Activated CD8-positive, alpha-beta memory T cell treated with anti-CD3 and anti-CD28 coated beads for 1 hour (primary cell): ENCODE measurements at places on chromosomes 5 and 9.

DNA sequence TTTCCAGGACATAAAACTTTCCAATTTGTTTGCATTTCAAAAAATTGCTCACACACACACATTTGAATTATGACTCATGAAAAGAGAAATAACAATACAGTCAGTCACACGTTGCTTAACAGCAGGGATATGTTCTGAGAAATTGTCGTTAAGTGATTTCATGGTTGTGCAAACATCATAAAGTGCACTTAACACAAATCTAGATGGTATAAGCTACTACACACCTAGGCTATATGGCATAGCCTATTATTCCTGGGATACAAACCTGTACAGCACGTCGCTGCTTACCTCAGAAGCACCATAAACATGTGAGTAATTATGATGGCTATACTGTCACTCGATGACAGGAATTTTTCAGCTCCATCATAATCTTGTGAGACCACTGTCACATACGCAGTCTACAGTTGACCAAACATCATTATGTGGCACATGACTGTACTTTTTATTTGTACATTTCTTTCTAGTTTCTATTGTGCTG lies 378.2 kb downstream of the ACTL7B start:
- no peak for DNase-seq

DNA sequence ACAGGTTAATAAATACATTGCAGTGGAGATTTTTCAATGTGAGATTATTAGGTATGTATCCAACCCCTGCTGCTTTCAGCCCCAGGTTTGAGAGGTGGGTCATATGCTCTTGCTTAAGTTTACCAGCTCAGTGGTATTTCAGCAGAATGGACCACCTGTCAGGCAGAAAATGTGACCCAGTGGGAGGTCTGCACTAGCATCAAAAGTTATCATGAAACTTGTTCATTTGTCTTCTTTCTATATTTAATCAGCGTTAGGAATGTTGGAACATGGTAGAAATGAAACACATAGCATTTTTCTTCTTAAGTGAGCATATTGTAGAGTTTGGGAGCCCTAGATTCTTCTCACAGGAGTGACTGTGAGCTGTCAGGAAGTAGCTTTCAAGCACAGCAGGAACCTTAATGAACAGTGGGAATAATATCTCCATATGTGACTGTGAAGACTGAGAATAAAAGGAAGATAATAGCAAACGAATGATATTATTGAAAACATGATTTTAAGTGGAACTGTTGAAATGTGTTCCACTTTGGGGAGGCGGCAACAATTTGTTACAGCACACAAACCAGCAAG lies 596.9 kb upstream of the CDH6 start:
- DNase-seq, result no peak

DNA sequence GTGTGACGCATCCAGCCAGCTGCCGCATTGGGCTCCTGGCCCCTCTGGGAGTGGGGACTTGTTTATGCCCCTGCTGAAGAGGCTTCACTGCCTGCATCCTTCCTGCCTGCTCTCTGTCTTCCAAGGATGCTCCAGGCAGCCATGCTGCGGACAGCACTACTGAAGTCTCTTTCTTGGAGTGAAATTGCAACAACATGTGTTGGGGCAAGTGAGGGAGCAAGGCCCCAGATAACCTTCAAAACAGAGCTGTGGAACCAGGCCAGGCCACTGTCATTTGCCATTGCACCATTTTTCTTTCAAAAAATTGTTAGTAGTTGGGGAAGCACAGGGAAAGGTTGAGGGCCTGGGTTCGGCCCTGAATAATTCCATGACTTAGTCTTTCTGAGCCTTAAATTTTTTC lies 169.6 kb upstream of the ADRA1B start:
- no peak for DNase-seq

- no peak for DNase-seq
Observed at GRCh38 chr5:10522224-10522611, 41.7 kb upstream of the ANKRD33B start.

DNA sequence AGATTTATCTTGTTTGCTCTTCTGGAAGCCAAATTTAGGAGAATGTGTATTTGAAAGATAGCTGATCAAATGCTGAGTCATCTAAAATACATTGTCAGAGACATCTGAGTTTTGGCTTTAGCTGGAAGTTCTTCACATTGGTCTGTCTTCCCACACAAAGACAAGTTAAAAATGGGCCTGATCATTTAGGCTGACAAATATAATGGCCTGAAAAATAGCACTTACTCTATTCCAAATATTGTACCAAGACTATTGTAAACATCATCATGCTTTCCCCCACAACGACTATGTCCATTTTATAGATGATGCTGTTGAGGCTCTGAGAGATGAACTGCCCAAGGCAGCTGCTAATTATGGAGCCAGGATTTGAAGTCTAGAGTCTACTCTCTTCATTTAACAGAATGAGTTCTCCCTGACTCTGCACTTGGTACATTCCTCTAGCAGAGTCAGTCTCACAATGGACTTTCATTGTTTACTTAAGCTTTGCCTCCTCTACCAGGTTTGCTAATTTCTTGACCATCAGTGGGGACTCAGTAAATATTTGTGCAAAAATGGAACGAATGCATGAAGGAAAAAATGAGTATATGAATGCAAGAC lies 619.4 kb upstream of the KLF4 start:
- DNase-seq, result no peak
